ENCODE measurements at places on chromosomes 1 and 21.

- DNase-seq: no peak
These were observed 105.8 kb downstream of the SMYD2 start for GRCh38 chr1:214386747-214387146.

DNA sequence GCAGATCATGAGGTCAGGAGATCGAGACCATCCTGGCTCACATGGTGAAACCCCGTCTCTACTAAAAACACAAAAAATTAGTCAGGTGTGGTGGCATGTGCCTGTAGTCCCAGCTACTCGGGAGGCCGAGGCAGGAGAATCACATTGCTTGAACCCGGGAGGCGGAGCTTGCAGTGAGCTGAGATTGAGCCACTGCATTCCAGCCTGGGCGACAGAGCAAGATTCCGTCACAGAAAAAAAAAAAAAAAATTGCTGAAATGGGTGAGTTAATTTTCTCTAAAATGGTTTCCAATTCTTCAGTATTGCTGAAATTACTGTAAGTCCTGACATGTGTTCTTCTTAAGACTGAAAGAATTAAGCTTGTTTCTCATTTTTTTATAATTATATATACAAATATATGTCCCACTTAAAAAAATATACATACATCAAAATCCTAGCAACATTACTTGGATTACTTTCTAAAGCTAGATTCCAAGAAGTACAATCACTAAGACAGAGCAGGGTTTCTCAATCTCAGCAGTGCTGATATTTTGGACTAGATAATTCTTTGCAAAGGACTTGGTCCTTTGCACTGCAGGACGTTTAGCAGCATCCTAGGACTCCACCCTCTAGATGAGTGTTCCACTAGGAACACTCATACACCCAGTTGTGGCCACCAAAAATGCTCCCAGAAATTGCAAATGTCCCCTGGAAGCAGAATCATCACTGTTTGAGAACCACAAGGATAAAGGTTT, 24.8 kb downstream of the ZNHIT6 start:
- DNase-seq: no peak

DNA sequence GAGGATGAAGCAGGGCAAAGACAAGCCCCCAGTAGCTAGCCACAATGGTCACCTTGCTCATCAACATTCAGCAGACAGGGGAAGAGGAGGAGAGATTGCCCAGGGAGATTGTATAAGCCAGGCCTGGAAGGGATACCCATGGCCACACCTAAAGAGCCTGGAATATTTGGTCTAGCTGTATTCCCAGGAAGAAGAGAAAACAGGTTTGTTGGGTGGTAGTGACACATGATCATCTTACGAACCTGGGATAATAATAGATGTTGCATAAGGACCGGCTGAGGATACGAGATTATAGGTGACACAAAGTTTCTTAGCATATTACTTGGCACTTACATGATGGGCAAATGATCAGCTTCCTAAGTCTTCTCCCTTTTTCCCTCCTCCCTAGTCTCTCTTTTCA, 95.9 kb downstream of the HHIPL2 start:
- DNase-seq: no peak

- no peak for DNase-seq
These were observed 31.1 kb downstream of the AHDC1 start for GRCh38 chr1:27572679-27573426.

DNA sequence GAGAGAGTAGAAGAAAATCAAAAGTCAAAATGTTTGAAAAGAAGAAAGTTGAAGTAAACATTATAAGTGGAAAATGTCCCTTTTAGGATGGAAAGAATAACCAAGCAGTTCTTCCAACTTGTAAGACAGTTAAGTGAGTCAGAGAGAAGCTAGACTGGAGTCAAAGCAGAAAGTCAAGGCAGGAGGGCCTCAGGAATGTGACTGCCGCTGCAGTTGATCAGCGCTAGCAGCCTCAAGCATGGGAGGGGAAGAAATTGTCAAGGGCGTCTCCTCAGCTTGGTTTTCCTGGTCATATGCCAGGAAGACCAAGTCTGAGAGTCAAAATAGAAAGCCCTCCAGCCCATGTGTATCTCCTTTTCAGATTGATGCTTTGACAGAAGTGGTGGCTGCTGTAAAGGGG, 23.2 kb downstream of the HAO2 start:
- DNase-seq: no peak
